Vagina (tissue), 2 donors: ENCODE measurements at places on chromosomes 11 and 22. TPM values are rescaled to one million over a fixed set of nuclear protein-coding genes. Genes with fewer than 3 reads are reported as not detected.

MISFA gene
- total RNA-seq: not detected

TEX12 gene
- not detected for total RNA-seq

OR5B12 gene
- total RNA-seq: not detected

DNA sequence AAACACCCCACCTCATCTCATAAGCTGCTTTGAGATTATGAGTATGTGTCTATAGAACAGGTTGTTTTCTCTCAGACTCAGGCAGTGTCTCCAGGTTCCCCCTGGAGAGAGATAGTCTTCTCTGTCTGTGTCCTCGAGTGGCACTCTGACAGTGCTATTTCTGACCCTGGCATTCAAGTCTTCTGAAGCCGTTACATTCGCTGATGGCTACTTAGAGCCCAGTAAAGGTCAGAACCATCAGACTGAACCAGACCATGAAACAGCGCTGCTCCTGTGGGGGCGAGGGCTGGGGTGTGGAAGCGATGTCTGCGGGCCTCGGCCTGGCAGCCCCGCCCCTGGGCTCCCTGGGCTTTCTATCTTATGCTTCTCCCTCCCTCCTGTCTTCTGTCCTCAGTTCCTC lies 23.5 kb downstream of the SHISA8 start:
- DNase-seq: no peak

- DNase-seq: no peak
Measured at GRCh38 chr22:35894937-35895708, 133.5 kb downstream of the RBFOX2 start.

OR8G5 gene
- total RNA-seq: not detected

- DNase-seq: no peak
Measured at GRCh38 chr11:117303101-117303500, 12.0 kb downstream of the BACE1-AS start.

DNA sequence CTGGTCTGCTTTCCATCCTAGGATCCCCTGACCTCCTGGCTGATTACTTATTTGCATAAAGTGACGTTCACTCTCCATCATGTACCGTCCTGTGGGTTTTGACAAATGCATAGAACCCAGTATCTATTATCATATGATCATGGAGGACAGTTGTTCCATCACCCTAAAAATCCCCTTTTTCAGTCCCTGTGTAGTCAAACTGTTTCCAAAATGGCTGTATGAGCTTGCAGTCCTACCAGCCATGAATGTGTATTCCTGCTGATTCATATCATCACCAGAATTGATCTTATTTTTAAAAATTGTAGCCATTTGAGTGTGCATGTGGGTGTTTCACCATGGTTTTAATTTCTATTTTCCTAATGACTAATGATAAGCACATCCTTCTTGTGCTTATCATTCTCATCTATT lies 108.8 kb downstream of the MPPED1 start:
- DNase-seq: no peak
